M059J (cell line): ENCODE measurements at places on chromosomes 2 and 18. TPM values are rescaled to one million over a fixed set of nuclear protein-coding genes. Genes with fewer than 3 reads are reported as not detected.

Gene NLRC4
- total RNA-seq: not detected in 2 replicates

Gene DHRS9
- total RNA-seq: not detected in 2 replicates

Gene VWC2L
- 0.02 TPM in 1 of 2 replicates, not detected in the other for total RNA-seq

Gene CXCR4
- 0.12 TPM in 1 of 2 replicates, not detected in the other for total RNA-seq

Gene IL36G
- not detected in 2 replicates for total RNA-seq

Gene DQX1
- not detected in 2 replicates for total RNA-seq

Gene RNU2-63P
- not detected in 2 replicates for total RNA-seq

Gene LDLRAD4
- total RNA-seq: 1.4 and 1.9 TPM in 2 replicates

Gene DYNAP
- total RNA-seq: not detected in 2 replicates

Gene SLC40A1
- 0.39 and 0.76 TPM in 2 replicates for total RNA-seq

Gene SCYGR4
- not detected in 2 replicates for total RNA-seq

Gene FN1
- 610 and 990 TPM in 2 replicates for total RNA-seq

Gene CNNM3
- total RNA-seq: 5.9 and 6.1 TPM in 2 replicates

Gene AP1S3
- total RNA-seq: 3.0 and 5.4 TPM in 2 replicates

Gene SLC38A11
- 0.44 and 0.62 TPM in 2 replicates for total RNA-seq

Gene CD8A
- total RNA-seq: not detected in 2 replicates

Gene PROKR1
- total RNA-seq: 0.17 TPM in 1 of 2 replicates, not detected in the other

Gene ASPRV1
- 0.15 and 0.49 TPM in 2 replicates for total RNA-seq

Gene LRRTM1
- total RNA-seq: not detected in 2 replicates

Gene SRD5A2
- not detected in 2 replicates for total RNA-seq

Gene MEP1B
- not detected in 2 replicates for total RNA-seq

Gene SLC4A5
- 0.02 TPM in 1 of 2 replicates, not detected in the other for total RNA-seq

Gene REG3A
- not detected in 2 replicates for total RNA-seq

Gene VPS4B
- 40.9 and 48.3 TPM in 2 replicates for total RNA-seq

Gene BCL11A
- under 0.01 TPM in 1 of 2 replicates, not detected in the other for total RNA-seq

Gene FBXO48
- total RNA-seq: 0.91 and 1.5 TPM in 2 replicates

Gene FNDC4
- total RNA-seq: 2.6 and 3.1 TPM in 2 replicates

Gene OTOS
- not detected in 2 replicates for total RNA-seq

Gene ANKRD36
- 3.0 and 7.5 TPM in 2 replicates for total RNA-seq
